Liver (tissue), 10 donors: ENCODE measurements at places on chromosomes 3 and 15.

DNA sequence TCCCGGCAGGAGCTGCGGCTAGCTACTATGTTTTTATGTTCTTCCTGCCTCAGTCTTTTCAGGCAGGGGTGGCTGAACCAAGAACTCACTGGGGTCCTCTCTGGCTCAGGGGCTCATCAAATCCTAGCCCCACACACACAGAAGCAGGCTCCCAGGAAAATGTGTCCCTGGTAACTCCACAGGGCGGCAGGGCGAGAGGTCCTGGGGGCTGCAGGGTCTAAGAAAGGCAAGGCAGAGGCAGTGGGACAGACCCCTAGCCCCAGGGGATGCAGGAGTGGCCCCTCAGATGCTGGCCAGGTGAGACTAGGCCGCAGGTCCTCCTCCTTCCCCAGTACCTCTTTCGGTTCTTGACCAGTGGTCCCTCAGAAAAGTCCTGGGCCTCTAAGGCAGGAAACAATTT is 48.9 kb downstream of the PTH1R start:
- no peak for DNase-seq

DNA sequence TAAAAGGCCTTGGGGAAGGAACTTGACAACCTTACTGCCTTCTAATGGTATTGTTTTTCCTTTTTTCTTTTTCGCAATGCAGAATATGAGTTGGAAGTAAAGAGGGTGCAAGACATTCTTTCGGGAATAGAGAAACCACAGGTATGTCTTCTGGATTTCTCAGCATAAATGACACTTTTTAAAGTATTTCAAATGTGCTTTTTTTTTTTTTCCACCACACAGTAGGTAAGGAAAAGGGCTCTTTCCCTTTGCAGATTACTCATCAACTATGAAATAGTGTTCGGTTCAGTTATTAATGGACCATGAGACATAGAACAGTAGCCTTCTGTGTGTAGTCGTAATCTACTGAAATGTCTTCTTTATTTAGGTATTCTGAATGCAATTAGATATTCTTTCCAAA is 162.4 kb downstream of the GHSR start:
- no peak for DNase-seq

DNA sequence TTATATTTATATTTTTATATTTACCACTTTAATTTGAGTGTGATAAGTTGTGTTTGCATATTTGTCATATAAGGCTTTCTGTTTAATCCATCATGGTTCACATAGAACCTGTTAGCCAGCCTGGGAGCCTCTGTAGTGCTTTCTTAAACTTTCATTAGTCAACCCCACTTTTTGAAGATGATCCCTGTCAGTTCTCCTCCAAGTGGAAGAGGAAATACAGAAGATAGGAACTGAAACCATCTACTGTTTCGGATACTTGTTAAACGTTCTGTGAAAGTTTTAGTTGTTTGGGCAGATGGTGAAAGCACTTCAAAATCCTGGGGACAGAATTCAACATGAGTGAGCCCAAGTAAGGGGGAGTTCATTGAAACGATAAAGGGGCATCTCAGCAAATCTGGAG is 4.6 kb upstream of the SAMMSON start:
- DNase-seq, result no peak

GRCh38 chr3:126147147-126147931 is 33.0 kb downstream of the ALDH1L1 start:
- DNase-seq, result no peak

DNA sequence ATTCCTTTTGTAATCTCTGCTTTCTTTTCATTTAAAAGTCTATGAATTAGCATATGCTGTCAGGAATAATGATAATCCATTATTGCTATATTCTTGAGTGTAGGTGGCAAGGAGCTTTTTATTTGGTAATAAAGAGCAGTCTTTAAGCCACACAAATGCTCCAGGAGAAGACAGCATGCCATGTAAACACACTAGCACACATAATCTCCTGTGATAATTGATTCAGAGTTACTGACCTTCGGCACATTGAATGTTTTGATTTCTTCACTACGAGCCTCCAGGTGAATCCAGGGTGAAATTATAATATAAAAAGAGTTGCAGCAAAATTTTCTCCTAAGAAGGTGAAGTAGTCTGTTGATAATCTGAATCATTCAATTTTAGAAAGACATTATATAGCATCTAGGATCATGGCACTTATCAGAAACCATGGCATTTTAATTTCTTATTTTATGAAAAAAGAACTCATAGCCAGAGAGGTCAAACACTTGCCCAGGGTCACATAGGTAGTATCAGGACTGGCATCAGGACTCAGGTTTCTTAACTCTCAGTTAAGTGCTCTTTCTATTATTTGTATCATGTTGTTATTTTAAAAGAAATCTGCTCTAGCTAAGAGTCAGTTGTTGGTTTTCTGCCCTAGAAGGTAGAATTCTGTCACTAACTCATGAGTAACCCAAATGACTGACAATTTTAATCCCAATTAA is 21.3 kb upstream of the DHX36 start:
- no peak for DNase-seq

DNA sequence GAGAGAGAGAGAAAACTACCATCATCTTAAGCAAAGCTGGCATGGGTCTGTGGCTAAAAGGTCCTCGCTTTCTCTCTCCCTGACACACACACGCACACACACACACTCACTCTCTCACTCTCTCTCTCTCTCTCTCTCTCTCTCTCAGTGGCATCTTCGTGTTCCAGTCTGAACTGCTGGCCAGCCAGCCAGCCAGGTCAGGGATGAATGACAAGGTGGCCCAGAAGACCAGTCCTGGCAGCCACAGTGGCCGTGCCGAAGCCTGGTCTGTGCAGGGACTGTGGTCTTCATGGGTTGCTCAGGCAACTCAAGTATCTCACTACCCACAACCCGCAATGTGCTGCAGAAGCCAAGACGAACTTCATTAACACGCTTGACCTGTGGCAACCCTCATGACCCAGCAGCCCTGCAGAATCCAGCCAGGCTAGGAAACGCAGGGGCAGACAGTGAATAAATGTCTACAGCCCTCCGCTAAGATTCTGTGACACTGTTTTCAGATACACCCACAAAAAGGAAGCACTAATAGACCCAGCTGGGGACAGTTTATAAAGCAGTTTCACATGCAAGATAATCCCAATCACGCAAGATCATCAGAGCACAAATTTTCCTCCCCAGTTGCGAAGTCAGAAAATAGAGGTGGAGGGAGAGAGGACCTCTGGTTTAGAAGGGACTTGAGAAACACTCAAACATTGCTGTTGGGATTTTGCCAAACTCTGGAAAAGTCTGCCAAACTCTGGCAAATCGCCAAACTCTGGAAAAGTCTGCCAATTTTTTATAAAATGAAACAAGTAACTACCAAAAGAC is 66.4 kb downstream of the XXYLT1 start:
- DNase-seq, result no peak

- no peak for DNase-seq
Observed at GRCh38 chr15:39820050-39820602, 37.5 kb upstream of the FSIP1 start.

GRCh38 chr3:149553781-149554451 is 79.4 kb downstream of the TM4SF4 start:
- DNase-seq, result no peak

- DNase-seq, result no peak
Observed at GRCh38 chr3:81910244-81910852, 148.9 kb upstream of the GBE1 start.

DNA sequence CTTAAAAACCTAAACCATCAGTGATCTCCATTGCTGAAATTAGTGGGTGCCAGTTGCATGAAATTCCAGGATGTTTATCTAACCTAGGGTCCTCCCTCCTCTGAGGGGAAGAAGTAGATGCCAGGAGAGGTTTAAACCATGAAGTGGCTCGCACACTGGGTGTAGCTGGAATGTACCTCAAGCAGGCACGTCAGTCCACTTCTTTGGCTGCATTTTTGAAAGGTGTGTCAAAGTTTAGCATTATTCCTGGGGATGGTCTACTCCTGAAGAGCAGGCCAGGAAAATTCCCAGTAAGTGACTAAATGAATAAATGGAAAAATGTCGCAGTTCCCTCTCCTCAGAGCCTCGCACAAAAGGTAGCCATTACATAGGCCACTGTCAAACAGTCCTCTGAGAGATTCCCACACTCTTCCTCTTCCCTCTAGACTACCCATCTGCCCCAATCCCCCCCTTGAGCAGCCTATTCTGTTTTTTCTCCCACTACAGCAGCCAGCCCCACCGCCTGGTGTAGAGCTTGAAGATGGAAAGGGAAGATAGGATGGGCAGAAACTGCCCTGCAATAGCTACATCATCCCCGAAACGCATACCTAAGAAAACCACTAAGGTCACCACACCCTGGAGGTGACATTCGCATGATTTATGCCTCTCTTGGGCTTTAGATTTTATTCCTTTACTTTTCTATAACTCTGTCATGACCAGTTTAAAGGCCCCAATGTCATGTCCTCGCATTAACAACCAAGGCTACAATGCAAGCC is 655 bp upstream of the TMOD3 start:
- DNase-seq, result no peak

DNA sequence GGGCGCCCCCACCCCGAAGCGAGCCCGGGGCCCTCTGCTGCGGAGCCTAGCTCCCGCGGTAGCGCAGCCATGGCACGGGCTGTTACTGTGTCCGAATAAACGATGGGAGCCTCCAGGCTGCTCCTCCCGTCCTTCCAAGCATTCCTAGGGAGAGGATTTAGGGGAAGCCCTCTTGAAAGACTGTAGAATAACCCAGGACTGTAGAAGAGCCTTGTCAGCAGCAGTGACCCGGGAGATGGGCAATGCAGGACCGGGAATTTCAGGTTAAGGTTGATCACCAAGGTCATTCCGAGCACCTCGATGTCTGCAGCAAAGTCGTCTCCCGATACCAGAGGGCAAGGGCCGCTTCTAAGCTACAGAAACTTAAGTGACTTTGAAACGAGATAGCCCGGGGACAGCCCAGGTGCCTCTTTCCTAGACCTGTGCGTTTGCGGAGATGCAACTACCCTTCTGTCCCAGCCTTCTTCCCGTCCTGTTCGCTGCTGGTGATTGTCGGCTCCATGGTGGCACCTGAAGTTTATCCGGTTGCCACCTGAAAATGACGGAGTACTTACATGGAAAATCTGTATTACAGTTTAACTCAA is 753 bp upstream of the MYO5A start:
- no peak for DNase-seq

DNA sequence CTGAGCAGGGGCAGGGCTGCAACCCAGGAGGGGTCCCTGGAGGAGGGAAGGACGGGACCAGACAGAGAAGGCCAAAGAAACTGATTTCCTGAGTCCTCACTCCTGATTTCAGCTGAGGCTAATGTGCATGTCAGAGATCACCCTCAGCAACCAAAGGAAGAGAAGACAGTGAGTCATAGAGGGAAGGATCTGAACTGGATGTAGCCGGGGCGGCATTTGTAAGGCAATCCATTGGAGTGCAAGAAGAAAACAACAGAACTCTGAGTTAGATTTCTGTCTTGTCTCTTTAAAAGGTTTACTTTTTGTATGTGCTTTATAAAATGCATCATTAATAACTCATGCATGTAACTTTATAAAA is 105.3 kb upstream of the AGBL1 start:
- DNase-seq, result no peak

GRCh38 chr3:9399746-9400145 is 2.3 kb downstream of the SETD5 start:
- DNase-seq, result peak; percentile 45

GRCh38 chr3:152849996-152850578 is 15.2 kb downstream of the P2RY1 start:
- no peak for DNase-seq

- DNase-seq, result no peak
Observed at GRCh38 chr3:44950275-44950734, 25.7 kb downstream of the ZDHHC3 start.

GRCh38 chr3:12198301-12198700 is 39.6 kb upstream of the TIMP4 start:
- DNase-seq, result no peak

GRCh38 chr3:190192087-190192486 is 71.4 kb upstream of the P3H2 start:
- no peak for DNase-seq

- DNase-seq, result no peak
Observed at GRCh38 chr3:30631243-30631904, 25.0 kb downstream of the TGFBR2 start.

- no peak for DNase-seq
Observed at GRCh38 chr15:35728219-35728940, 182.4 kb upstream of the DPH6 start.

DNA sequence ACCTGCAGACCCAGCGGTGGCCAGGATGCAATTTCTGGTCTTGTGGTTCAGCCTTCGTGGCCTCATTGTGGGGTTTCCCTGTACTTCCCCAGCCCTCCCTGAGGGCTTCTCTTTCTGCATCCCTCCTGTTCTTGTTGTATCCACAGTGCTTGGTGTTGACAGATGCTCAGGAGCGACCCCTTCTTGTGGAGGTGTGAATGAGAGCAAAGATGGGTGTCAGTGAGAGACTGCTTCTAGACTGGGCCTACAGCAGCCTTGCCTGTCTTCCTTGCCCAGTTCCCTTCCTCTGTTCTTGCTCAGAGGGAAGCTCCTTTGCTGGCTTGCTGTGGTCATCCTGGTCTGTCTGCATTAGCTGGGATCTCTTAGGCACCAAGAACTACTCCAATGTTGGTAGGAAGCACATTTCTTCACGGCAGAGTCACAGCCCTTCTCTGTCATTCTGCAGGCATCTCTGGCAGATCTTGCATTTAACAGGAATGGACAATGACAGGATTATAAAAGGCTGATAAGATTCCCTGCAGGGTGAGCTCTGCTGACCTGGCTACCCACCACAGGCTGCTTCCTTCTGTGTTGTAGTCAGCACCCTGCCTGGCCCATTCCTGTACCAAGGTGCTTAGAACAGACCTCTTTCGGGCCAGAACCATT is 317.8 kb upstream of the C2CD4B start:
- DNase-seq, result peak; percentile 57

GRCh38 chr3:192879346-192880031 is 38.2 kb downstream of the MB21D2 start:
- DNase-seq, result no peak

GRCh38 chr15:79003301-79003700 is 58.5 kb upstream of the CTSH start:
- DNase-seq, result no peak

- DNase-seq, result no peak
Observed at GRCh38 chr15:81914734-81915256, 131.0 kb downstream of the MEX3B start.

DNA sequence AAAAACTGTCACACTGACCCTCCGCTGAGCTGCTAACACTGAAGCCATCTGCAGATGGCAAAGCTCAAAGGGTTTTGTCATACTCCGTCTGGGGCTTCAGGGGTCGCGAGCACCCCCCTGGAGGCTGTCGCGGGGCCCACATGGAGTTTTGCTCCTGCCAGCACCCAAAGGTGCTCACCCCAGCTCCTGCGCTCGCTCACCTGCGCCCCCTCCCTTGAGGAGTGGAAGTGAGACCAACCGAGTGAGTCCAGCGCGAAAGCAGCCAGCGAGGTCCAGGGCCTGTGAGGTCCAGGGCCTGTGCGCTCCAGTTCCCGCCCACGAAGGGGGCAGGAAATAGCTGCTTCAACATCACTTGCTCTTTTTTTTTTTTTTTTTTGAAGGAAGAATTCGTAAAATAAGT is 208.5 kb downstream of the ROBO2 start:
- no peak for DNase-seq

- no peak for DNase-seq
Observed at GRCh38 chr3:32839714-32840085, 21.9 kb downstream of the TRIM71 start.

GRCh38 chr3:110378481-110378880 is 693.1 kb upstream of the NECTIN3 start:
- DNase-seq, result no peak
